ENCODE measurements at places on chromosomes 11 and 22. TPM values are rescaled to one million over a fixed set of nuclear protein-coding genes. Genes with fewer than 3 reads are reported as not detected.

The TPBGL gene
- 0.10 TPM for polyA plus RNA-seq

The MS4A12 gene
- not detected for polyA plus RNA-seq

The MORC2 gene
- polyA plus RNA-seq = 34.0 TPM

GRCh38 chr22:24474221-24474620, 20.9 kb upstream of the UPB1 start:
- DNase-seq = no peak

- no peak for DNase-seq
These were observed 9.9 kb downstream of the PISD start for GRCh38 chr22:31652088-31652487.

GRCh38 chr22:47391169-47392053, 629.0 kb downstream of the TBC1D22A start:
- DNase-seq = no peak

DNA sequence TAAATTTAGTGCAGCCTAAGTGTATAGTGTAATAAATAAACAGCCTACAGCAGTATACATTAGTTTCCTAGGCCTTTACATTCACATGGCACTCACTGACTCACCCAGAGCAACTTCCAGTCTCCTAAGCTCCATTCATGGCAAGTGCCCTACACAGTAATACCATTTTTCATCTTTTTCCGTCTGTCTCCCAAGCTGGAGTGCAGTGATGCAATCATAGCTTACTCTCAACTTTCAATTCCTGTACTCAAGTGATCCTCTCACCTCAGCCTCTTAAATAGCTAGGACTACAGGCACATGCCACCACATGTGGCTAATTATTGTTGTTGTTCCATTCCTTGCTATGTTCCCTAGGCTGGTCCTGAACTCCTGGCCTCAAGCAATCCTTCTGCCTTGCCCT, 54.4 kb downstream of the FCHSD2 start:
- no peak for DNase-seq

DNA sequence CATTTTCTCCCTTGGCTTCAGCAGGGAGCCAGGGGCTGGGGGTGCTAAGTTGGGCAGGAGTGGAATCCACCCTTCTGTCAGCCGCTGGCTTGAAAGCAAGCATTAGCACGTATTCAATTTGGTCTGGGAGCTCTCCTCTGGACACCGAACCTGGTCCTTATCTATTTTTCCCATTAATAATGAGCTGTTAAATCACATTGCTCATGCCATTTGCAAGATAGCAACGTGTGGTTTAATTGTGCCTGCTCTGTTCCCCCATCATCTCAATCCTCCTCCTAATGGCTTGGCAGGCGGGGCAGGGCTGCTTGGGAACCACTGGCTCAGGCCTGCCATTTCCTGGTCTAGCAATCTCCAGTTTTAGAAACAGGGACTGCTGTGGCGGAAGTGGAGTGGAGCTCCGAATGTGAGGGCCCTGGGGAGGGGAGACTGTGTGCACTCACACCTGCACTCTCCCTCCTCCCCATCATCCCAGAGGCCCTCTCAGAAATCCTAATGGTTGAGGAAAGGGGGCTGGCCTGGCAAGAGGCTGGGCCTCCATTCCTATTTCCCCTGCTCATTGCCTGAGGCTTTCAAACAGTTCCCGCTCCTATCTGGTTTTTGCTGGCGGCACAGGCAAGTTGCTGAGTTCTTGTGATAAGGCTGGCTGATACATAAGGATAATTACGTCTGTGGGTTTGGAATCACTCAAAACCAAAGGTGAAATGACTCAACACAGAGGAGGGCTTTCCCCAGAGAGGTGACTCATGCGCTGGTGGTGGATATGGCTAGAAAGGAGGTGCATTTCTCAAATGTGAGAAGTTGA, 201.2 kb upstream of the E2F8 start:
- peak; percentile 68 for DNase-seq

GRCh38 chr11:66020618-66021357, 5.5 kb downstream of the CATSPER1 start:
- DNase-seq = no peak
